ENCODE measurements at places on chromosomes 2 and 18.
A peak's percentile ranks its signal among the peaks of the same experiment; 100 is the strongest.

GRCh38 chr2:28318462-28319117 is 74.1 kb upstream of the FOSL2 start:
- no peak for DNase-seq
- H3K27ac ChIP-seq, result peak overlapping the region; percentile 95
- H3K27me3 ChIP-seq, result no peaks in the 10 kb centered on the region
- H3K36me3 ChIP-seq, result no peaks in the 10 kb centered on the region

DNA sequence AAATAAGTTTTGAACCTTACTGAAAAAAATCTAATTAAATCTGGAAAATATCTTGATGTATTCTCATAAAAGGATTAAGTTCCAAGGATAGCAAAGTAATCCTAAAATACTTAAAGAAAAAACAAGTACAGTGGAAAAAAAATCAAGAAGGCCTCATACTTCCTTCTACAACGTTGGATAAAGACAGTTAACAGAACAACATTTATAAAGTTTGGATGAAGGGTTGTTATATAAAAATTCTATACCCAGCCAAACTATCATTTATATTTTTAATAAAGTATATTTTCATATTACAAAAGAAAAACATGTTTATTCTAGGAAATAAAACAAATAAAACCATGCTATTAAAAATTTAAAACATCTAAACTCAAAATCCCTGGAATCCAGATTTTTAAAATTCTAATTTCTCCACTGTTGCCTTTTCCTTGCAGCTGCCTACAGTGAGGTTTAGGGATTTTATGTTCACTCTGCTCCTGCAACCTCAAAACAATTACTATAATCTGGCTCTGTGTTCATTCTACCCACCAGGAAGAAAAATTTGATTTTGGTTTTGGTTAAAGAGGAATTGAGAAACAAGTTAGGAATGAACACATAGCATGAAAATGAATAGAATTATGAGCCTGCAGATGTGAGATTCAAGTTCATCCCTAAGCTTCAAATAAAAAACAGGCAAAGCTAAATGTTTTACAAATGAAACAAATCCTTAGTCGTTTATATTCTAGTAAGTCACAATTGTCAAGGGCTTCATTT is 142.8 kb downstream of the LPIN1 start:
- H3K4me1 ChIP-seq, result no peaks in the 10 kb centered on the region
- no peaks in the 10 kb centered on the region for H3K36me3 ChIP-seq
- H3K27me3 ChIP-seq, result no peaks in the 10 kb centered on the region

GRCh38 chr2:70085711-70086277 is 1.5 kb upstream of the PCBP1 start:
- peak overlapping the region; percentile 67 for H3K4me3 ChIP-seq
- no peaks in the 10 kb centered on the region for H3K36me3 ChIP-seq
- H3K4me1 ChIP-seq, result peaks cover 30% of the 10 kb centered on the region
- peak overlapping the region; percentile 100 for H3K27ac ChIP-seq
- H3K27me3 ChIP-seq, result no peaks in the 10 kb centered on the region

DNA sequence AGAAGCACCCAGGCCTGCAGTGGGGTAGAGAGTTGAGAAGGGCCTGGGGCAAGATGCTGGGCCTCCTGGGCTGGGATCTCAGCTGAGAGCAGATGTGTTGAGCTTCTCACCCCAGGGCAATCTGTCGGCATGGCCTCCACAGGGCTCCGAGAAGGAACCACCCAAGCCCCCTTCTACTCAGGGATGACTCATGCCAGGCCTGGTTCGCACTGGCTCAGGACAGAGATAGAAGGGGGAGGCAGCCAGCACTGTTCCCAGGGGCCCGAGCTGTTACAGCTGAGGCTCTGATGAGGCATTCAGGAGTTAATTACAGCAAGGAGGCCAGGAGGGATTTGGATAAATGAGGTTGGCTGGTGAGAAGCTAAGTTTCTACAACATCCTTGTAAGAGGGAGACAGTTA is 62.5 kb downstream of the CENPO start:
- no peaks in the 10 kb centered on the region for H3K4me1 ChIP-seq
- H3K27ac ChIP-seq, result peak overlapping the region; percentile 85
- no peak overlapping the region for H3K4me3 ChIP-seq
- no peak for DNase-seq

- H3K36me3 ChIP-seq, result no peaks in the 10 kb centered on the region
- H3K27ac ChIP-seq, result no peak overlapping the region
- H3K4me1 ChIP-seq, result no peaks in the 10 kb centered on the region
- H3K27me3 ChIP-seq, result no peaks in the 10 kb centered on the region
Measured at GRCh38 chr2:200054681-200055468, 99.5 kb downstream of the MAIP1 start.

GRCh38 chr2:8520791-8521344 is 161.0 kb upstream of the ID2 start:
- DNase-seq, result no peak
- no peak overlapping the region for H3K4me3 ChIP-seq
- H3K27ac ChIP-seq, result no peak overlapping the region
- H3K36me3 ChIP-seq, result no peaks in the 10 kb centered on the region
- peaks cover 19% of the 10 kb centered on the region for H3K4me1 ChIP-seq
- H3K27me3 ChIP-seq, result no peaks in the 10 kb centered on the region

- H3K4me1 ChIP-seq, result no peaks in the 10 kb centered on the region
- no peak overlapping the region for H3K4me3 ChIP-seq
- H3K27me3 ChIP-seq, result no peaks in the 10 kb centered on the region
- DNase-seq, result no peak
Measured at GRCh38 chr2:52391621-52392020, 1359.7 kb upstream of the NRXN1 start.

GRCh38 chr18:58851856-58852255 is 12.8 kb upstream of the ZNF532 start:
- DNase-seq, result no peak
- H3K4me3 ChIP-seq, result no peak overlapping the region
- no peaks in the 10 kb centered on the region for H3K27me3 ChIP-seq
- H3K27ac ChIP-seq, result no peak overlapping the region

DNA sequence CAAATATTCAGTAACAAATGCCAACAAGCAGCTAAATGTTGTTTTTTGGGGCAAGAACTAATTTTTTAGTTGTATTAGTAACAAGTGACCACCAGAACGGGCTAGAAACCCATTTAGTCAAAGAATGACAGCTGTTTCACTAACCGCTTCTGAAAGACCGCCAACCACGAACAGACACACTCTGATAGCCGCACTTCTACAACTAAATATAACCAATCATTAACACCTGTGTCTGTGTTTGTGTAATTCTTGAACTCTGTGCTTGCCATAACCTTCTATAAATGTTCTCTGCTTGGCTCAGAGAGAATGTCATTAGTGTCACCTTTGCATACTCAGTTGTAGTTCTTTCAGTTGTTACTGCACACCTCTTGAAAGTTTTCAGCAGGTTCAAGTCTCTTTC is 526.3 kb upstream of the LRRTM1 start:
- H3K4me1 ChIP-seq, result no peaks in the 10 kb centered on the region
- H3K4me3 ChIP-seq, result no peak overlapping the region
- no peaks in the 10 kb centered on the region for H3K27me3 ChIP-seq
- no peak for DNase-seq
- no peaks in the 10 kb centered on the region for H3K36me3 ChIP-seq
- no peak overlapping the region for H3K27ac ChIP-seq

DNA sequence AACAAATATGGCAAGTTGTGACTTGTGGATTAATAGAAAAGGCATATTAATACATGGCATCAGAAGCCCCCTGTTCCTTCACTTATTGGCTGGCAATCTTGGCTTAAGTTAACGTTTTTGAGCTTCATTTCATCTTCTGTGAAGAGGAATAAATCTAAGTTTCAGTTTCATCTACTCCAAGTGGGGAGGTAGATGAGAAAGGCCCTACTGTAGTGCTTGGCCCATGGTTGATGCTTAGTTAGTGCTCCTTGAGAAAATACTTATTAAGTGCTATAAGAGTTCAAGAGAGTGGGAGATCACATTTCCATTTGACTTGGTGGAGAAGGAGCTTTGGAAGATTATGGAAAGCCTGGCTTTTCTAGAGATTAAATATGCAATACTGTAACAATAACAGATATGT is 244.3 kb downstream of the BABAM2 start:
- no peak for DNase-seq
- H3K4me1 ChIP-seq, result peaks cover 30% of the 10 kb centered on the region
- H3K27me3 ChIP-seq, result no peaks in the 10 kb centered on the region
- H3K36me3 ChIP-seq, result no peaks in the 10 kb centered on the region
- no peak overlapping the region for H3K4me3 ChIP-seq
- peak overlapping the region; percentile 62 for H3K27ac ChIP-seq

DNA sequence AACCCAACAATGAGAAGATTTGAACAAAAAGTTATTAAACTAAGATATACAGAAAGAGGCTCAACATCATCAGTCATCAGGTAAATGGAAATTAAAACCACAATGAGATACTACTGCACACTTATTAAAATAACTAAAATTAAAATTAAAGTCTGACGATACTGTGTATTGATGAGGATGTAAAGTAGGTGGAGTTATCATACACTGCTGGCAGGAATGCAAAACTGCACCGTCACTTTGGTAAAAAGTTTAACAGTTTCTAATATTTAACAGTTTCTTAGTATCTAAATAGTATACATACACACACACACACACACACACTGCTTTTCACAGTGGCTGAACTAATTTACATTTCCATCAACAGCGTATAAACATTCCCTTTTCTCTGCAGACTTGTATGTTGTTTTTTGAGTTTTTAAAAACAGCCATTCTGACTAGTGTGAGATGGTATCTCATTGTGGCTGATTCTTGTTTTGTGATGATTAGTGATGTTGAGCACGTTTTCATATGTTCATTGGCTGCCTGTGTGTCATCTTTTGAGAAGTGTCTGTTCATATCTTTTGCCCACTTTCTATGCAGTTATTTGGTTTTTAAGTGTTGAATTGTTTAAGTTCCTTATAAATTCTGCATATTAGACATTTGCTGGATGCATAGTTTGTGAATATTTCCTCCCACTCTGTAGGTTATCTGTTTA is 726.9 kb upstream of the CHAC2 start:
- no peak overlapping the region for H3K4me3 ChIP-seq
- H3K27me3 ChIP-seq, result no peaks in the 10 kb centered on the region
- H3K4me1 ChIP-seq, result no peaks in the 10 kb centered on the region
- no peak for DNase-seq
- H3K36me3 ChIP-seq, result no peaks in the 10 kb centered on the region
- H3K27ac ChIP-seq, result no peak overlapping the region

DNA sequence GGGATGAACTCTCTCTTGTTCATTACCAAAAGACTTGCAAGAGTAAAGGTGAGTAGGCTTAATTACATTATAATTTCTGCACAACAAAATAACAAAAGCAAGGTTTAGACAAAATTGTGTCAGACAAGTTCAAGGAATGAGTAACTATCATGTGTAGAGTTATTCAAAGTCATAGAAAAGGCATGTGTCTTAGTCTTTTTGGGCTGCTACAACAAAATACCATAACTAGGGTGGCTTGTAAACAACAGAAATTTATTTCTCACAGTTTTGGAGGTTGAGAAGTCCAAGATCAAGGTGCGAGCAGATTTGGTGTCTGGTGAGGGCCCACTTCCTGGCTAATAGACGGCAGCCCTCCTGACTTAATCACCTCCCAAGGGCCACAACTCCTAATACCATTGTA is 37.6 kb downstream of the IL1R2 start:
- H3K4me1 ChIP-seq, result peaks cover 63% of the 10 kb centered on the region
- H3K36me3 ChIP-seq, result no peaks in the 10 kb centered on the region

DNA sequence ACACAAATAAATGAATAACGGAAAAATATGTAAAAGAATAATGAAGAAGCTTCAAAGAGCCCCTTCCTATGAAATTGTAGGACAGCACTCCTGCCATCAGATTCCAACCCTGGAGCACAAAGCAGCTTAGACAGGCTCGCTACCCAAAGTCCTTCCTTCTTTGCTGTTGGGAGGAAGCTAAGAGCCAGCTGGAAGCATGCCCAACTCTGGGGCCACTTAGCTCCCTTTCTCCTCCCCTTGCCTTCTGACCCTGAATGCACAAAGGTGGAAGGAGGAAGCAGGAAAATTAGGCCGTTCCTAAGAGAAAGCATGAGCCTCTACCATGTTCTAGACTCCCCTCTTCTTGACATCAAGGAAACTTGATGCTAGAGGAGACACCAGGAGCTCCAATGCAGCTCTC is 700.8 kb downstream of the RNF144A start:
- H3K27me3 ChIP-seq, result no peaks in the 10 kb centered on the region
- no peak for DNase-seq
- H3K27ac ChIP-seq, result no peak overlapping the region
- no peaks in the 10 kb centered on the region for H3K4me1 ChIP-seq
- no peak overlapping the region for H3K4me3 ChIP-seq

DNA sequence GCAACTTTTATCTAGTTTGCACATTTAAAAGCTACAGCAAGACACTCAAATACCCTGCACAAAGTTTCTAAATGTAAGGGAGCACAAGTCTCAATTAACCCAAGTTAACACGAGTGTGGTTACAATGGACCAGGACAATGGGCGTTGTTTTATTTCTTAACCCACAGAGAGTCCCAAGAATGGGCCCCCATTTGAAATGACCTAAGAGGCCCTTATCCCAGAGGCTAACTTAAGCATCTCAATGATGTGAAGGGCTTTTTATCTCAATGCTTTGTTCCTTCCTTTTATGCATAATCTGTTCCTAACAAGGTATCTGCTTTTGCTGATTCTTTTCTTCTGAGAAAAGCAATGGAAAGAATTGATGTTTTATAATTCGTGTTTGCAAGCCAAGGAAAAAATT is 151.5 kb upstream of the SALL3 start:
- no peak overlapping the region for H3K4me3 ChIP-seq
- no peak for DNase-seq
- no peaks in the 10 kb centered on the region for H3K27me3 ChIP-seq
- H3K36me3 ChIP-seq, result no peaks in the 10 kb centered on the region

- H3K4me3 ChIP-seq, result no peak overlapping the region
- no peaks in the 10 kb centered on the region for H3K27me3 ChIP-seq
- DNase-seq, result no peak
- no peaks in the 10 kb centered on the region for H3K4me1 ChIP-seq
Measured at GRCh38 chr2:133157141-133157540, 411.1 kb downstream of the NCKAP5 start.

DNA sequence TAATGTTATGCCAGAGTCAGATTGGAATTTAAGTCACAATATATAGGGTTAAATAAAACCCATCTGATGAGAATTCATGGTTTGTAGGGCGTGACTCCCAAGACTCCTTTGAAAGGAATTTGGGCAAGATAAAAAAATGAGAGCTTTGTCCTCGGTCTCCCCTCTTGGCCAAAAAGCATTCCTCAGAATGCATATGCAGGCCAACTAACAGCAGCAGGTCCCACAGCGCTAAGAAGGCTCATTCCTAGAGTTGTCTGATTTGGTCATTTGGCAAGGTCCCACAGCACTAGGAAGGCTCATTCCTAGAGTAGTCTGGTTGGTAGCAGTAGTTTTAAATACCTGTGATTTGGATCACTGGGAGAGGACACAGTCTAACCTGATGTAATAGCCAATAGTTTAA is 106.3 kb upstream of the B3GNT2 start:
- no peak for DNase-seq
- H3K27ac ChIP-seq, result no peak overlapping the region
- no peaks in the 10 kb centered on the region for H3K27me3 ChIP-seq
- H3K36me3 ChIP-seq, result no peaks in the 10 kb centered on the region

DNA sequence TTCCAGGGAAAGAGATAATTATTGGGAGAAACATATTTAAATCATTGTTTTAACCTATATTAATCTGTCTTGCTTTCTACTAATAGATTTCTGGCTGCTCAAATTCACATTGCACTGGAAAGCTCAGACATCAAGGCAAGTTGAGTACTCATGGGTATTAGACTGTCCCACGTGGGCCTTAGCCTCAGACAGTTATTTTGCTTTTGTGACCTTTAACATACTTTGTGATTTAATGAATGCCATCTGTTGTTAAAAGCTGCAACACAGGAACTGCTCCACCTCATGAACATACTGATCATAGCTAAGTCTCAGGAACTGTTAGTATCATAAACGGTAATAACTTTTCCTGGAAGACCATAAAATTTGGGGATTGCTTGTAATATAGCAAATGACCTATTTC is 2.7 kb upstream of the LCT start:
- H3K4me1 ChIP-seq, result peaks cover 9% of the 10 kb centered on the region
- no peak for DNase-seq
- no peak overlapping the region for H3K4me3 ChIP-seq
- H3K36me3 ChIP-seq, result peaks cover 37% of the 10 kb centered on the region
- no peak overlapping the region for H3K27ac ChIP-seq

Data from esophagus squamous epithelium (tissue), 5 donors.